Kasumi-1 (cell line): ENCODE measurements at places on chromosomes 7 and 10.

DNA sequence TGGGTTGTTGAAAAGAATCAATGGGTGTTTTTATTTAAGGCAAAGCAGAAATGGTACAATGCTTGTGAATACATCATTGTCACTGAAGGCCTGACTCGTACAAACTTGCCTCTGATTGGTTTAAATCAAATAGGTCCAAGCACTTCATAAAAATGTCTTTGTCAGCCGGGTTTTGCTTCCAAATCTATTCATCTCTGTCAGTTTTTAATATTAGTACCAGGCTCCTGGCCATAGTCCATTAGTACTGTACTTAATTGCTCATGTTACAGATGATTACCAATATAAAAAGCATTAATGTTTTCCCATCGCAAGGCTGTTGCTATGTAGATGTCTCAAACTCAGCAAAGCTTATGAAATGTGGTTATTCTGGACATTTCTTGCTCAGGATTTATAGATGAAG, 171.9 kb downstream of the ARID5B start:
- no peak for DNase-seq

DNA sequence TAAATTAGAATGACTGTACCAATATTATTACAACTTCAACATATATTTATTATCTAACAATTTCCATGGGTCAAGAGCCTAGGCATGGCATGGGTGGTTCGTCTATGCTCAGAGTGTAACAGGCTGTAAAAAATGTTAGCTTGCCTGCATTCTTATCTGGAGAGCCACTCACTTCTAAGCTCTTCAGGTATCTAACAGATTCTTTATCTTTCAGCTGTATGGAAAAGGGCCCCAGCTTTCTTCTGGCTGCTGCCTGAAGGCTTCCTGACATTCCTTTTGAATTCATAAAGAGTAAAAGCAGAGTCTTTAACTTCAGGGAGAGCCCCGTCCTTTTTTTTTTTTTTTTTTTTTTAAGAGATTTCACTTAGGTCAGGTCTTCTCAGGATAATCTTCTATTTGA, 648.8 kb downstream of the NXPH1 start:
- DNase-seq = no peak

DNA sequence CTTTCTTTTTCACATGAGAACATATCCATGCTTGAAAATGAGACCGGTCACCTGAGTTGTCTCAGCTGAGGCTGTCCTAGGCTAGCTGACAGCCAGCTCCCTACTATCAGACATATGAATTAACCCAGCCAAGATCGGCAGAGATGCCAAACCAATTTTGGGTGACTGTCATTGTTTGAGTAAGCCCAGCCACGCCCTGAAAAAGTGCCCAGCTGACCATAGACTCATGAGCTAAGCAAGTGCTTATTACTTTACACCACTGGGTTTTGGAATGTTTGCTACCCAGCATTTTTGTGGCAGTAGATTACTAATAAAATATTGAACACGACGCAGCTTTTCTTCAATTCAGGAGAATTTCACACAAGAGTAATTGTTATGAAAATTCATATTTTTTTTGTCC, 265.2 kb upstream of the LYZL1 start:
- DNase-seq = no peak

DNA sequence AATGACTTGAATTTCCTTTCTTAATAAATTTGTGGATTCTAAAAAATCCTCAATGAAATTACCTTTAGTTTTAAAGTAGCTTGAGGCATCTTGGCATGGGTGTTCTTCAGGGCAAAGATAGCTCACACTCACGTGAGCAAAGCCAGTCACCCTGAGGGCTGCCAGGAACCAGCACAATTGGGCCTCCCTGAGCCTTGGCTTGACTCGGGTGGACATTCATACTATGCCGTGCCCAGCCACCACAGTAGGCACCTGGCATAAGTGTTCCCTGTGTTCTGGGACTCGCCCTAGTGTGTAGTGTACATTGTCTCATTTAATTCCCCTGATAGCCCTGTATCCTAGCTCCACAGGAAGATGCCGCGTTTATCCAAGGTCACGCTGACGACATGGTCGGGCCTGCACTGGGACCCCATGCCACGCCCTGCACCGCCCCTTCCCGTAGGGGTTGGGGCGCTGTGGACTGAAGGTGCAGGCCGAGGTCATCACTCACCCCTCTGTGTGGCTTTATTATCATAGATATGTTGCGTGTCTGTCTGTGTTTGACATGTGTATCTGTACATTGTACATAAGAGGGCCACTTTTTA, 67.7 kb downstream of the DYNC2I1 start:
- no peak for DNase-seq

DNA sequence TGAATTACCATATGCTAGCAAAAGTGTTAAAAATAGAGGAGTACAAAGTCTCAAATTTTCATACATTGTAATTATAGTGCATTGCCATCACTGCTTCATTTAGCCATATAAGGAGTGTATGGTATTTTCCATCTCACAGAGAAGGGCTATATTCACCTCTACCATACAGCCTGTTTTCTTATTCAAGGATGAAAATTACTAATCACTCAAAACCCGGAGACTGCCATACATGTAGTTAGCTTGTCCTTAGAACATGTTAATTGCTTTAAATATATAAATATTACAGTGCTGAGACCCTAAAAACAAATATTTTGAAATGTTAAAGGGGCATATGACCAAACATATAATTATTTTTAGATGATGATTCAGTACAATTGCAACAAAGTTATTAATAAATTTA, 49.4 kb downstream of the CPEB3 start:
- no peak for DNase-seq

DNA sequence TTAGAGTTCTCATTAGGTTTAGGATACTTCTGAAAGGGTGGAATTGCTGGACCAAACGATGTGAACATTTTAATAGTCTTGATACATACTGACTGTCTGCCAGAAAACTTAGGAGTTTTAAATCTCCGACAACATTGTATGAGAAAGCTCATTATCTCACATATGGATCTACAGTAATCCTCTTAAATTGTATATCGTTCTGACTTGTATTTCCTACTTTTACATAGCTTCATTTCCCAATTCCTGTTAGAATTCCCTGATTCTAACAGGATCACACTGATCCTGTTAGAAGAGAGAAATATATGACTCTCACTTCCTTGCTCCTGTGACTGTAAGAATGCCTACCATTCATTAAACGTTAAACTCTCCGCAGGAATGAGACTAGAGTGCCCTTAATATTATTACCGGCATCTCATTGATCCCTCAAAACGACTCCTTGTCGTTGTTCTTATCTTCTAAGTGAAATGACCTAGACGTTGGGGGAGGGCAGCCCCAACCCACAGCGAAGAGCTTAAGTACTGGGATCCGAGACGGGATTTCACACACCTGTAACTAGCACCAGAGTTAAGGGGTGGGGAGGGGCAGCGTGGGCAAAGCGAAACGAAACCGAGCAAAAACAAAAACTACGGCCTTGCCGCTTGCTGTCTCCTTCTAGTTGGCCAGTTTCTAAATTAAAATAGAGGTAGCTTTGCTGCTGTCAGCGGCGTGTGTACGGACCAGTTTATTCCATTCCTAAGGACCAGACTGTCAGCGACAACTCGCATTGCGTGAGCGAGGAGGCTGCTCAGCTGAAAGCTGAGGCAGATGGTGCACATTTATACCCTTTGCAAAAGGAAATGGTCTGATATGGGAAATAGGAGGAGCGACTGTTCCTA, 678 bp upstream of the TMEM106B start:
- peak; percentile 22 for DNase-seq

GRCh38 chr7:121519548-121520521, 123.7 kb upstream of the FAM3C start:
- peak; percentile 20 for DNase-seq

DNA sequence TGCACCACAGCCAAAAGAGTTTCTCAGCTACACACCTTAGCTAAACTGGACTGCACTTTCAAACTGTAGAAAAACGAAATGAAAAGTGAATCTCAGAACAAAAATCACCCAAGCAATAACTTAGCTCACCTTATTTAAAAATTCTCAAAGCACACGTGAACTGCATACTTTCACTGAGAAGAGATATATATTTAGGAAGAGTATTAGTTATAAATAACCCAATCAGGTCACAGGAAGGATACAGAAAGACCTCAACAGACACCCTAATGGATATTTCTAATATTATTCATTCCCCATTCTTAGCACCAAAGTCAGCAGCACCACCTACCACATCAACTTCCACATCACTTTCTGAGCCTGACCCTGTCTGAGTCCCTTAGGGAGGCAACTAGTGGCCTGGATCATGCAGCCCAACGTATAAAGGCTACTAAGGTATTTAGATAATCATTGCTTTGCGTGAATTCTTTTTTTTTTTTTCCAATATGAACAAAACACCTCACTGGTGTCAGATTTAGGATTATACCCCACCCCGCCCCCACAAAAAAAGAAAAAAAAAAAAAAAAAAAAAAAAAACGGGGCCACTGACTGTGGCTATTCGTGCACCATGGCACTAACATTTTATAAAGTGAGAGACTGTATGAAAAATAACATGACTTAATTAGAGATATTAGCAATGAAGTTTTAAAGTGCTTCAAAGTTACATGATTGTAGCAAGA, 2.6 kb downstream of the ABI1 start:
- DNase-seq = peak; percentile 28

GRCh38 chr10:61964949-61965702, 63.6 kb downstream of the ARID5B start:
- no peak for DNase-seq

DNA sequence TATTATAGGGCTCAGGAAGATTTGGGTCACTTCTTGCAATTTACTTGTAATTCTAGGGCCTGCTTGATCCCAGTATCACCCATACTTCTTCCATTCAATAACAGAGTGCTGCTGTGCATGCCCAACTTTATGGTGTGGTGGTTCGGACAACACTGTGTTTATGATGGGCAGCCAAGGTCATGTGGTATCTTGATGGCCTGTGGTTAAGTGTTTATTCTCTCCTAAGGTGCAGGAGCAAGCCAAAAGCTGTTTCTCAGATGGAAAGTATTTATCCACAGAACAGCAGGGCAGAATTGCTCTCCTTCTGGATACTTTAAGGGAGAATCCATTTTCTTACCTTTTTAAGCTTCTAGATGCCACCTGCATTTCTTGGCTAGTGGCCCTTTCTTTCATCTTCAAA, 433.8 kb downstream of the SH2D4B start:
- DNase-seq = no peak

GRCh38 chr7:108204281-108204796, 74.2 kb upstream of the LAMB4 start:
- no peak for DNase-seq

GRCh38 chr7:102253973-102254370, 32.7 kb upstream of the SH2B2 start:
- no peak for DNase-seq

DNA sequence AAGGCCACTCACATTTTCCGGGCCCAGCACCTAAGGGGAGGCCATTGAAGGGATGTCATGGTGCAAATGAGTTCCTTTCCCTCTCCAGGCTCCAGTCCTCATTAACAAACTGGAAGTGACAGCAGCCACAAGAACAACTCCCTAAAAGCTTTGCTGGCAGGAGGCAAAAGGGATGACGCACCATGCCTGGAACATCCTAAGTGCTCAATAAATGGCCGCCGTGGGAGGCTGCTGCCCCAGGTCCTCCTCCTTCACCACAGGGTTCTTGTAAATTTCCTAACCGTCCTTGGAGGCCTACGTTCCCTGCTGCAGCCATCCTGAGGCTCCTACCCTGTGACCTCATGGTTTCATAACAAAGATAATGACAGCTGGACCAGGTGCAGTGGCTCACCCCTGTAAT, 41.3 kb upstream of the CAMK1D start:
- DNase-seq = no peak
